Liver (tissue), 10 donors: ENCODE measurements at places on chromosomes 6 and 20.

GRCh38 chr6:12950976-12951375, 234.4 kb downstream of the PHACTR1 start:
- no peaks in the 10 kb centered on the region for H3K4me1 ChIP-seq
- no peak overlapping the region for H3K27ac ChIP-seq
- H3K36me3 ChIP-seq: no peaks in the 10 kb centered on the region
- DNase-seq: no peak

DNA sequence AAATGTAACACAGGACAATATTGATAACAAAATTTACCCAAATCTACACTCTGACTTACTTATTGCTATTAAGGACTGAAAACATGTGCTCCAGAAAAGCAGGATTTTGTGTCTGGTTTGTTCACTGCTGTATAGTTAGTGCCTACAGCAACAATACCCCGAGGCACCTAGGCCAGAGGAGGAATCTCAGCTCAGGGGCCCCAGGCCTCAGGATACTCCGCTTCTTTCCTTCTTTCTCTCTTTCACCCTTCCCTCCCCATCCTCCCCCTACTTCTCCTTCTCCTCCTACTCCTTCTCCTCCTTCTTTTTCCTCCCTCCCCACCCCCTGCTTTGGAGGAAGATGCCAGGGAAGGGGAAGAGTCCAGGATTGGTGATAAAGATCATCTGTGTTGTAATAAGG, 985 bp upstream of the VNN2 start:
- no peak overlapping the region for H3K4me3 ChIP-seq
- H3K27ac ChIP-seq: no peak overlapping the region

GRCh38 chr6:131470534-131470933, 102.5 kb upstream of the ARG1 start:
- no peaks in the 10 kb centered on the region for H3K27me3 ChIP-seq
- DNase-seq: no peak
- no peaks in the 10 kb centered on the region for H3K4me1 ChIP-seq
- H3K27ac ChIP-seq: no peak overlapping the region
- H3K4me3 ChIP-seq: no peak overlapping the region

- no peak overlapping the region for H3K4me3 ChIP-seq
- H3K27me3 ChIP-seq: no peaks in the 10 kb centered on the region
- DNase-seq: no peak
- no peaks in the 10 kb centered on the region for H3K4me1 ChIP-seq
- no peak overlapping the region for H3K27ac ChIP-seq
Observed at GRCh38 chr6:70531133-70531532, 35.6 kb upstream of the SDHAF4 start.

DNA sequence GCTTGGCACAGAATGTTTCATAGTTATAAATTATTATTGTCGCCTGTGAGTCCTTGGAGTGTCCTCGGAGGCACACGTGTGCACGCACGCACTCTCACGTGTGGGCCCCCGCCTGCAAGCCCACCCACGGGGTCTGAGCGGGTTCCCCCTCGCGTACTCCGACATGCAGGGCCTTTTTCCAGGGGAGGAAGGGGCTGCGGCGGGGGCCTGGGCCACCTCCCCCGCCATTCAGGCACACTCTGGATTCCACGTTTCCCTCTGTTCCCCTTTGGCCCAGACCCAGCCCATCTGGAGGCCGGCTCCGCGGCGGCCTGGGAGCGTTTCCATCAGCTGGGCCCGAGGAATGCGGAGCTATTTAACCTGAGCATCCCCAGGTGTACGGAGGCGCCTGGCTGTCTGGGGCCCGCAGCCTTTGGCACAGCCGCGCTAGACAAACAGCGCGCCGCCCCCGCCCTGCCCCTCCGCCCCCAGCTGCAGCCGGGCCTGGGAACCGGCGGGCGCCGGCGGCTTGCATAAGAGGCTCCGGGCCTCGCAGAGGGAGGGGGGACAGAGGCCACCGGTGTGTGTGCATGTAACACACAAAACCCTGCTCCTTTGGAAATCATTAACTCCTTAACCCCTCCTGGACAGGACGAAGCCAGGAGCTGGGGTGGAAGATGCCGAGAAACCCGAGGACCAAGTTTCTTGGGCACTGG, 3.3 kb downstream of the ID1 start:
- peak; percentile 78 for DNase-seq
- H3K4me3 ChIP-seq: no peak overlapping the region
- H3K27me3 ChIP-seq: no peaks in the 10 kb centered on the region
- H3K27ac ChIP-seq: peak overlapping the region; percentile 87
- peaks cover 16% of the 10 kb centered on the region for H3K4me1 ChIP-seq

DNA sequence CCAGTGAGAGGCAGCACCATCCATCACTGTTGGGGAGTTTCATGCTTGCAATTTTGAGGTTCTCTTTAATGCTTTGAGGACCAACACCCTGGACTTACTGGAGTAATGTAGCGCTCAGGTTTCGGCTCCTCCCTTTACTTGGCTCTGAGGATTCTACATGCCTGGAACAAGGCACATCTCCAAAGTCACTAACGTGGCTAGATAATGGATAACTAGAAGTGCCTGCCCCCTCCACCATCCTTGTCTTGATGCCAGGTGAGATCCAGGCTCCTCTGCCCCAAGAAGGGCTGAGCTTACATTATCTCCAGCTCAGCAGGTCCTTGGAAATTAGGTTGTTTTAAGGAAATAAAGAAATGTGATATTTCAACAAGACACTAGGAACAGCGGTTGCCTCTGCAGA, 75.5 kb upstream of the ZNFX1 start:
- peak overlapping the region; percentile 74 for H3K27ac ChIP-seq
- no peaks in the 10 kb centered on the region for H3K36me3 ChIP-seq
- no peak overlapping the region for H3K4me3 ChIP-seq
- no peaks in the 10 kb centered on the region for H3K27me3 ChIP-seq

GRCh38 chr6:2441601-2442475, 196.4 kb upstream of the GMDS start:
- H3K36me3 ChIP-seq: no peaks in the 10 kb centered on the region
- no peaks in the 10 kb centered on the region for H3K4me1 ChIP-seq
- H3K27ac ChIP-seq: no peak overlapping the region
- no peak for DNase-seq

- H3K36me3 ChIP-seq: no peaks in the 10 kb centered on the region
- no peak for DNase-seq
- no peak overlapping the region for H3K27ac ChIP-seq
- no peak overlapping the region for H3K4me3 ChIP-seq
Observed at GRCh38 chr6:165468340-165469235, 159.2 kb upstream of the C6orf118 start.

DNA sequence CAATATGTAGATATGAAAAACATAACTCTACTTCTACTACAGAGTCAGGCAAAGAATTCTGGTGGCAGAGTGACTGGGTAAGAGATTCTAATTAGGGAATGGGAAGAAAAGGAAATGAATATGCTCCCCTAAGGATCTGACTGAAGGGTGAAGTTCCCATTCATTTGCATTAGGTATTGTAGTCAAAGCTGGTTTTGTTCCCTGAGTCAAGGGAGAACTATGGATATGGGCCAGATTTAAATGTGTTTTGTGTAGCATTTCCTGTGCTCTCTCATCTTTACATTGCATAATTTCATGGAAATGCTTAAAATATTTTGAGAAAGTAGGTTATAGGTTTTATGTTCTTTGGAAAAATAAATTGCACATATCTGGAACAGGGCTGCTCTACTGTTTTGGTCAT, 299.7 kb downstream of the BTBD3 start:
- no peaks in the 10 kb centered on the region for H3K4me1 ChIP-seq
- DNase-seq: no peak
- no peaks in the 10 kb centered on the region for H3K36me3 ChIP-seq
- H3K27me3 ChIP-seq: no peaks in the 10 kb centered on the region
- no peak overlapping the region for H3K27ac ChIP-seq
- H3K4me3 ChIP-seq: no peak overlapping the region

GRCh38 chr20:47561180-47561579, 59.5 kb downstream of the NCOA3 start:
- DNase-seq: no peak
- no peak overlapping the region for H3K4me3 ChIP-seq
- H3K27ac ChIP-seq: no peak overlapping the region

DNA sequence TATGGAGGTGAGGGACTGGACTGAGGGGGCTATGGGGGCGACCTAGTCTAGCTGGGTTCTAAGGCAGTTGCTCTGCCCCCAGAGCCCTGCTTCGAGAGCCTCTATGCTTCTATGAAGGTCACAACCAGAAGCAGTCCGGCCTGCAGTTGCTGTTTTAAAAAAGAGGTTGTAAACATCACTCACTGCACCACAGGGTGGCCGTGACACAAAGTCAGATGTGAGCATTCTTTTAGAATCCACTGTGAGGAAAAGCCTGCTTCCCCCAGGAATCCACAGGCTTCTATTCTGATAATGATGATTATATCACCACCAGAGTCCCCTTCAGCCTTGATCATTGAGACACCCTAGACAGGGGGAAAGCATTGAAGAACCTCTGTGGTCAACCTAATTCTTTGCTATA, 229.7 kb upstream of the AGPAT4 start:
- no peak for DNase-seq
- H3K4me1 ChIP-seq: no peaks in the 10 kb centered on the region
- H3K27ac ChIP-seq: no peak overlapping the region
- no peaks in the 10 kb centered on the region for H3K27me3 ChIP-seq
- no peak overlapping the region for H3K4me3 ChIP-seq
